ENCODE measurements at places on chromosomes 11 and 22. TPM values are rescaled to one million over a fixed set of nuclear protein-coding genes. Genes with fewer than 3 reads are reported as not detected.

GRCh38 chr11:64580412-64580811, 10.6 kb upstream of the SLC22A12 start:
- H3K36me3 ChIP-seq: no peaks in the 10 kb centered on the region
- H3K4me3 ChIP-seq: no peak overlapping the region

DNA sequence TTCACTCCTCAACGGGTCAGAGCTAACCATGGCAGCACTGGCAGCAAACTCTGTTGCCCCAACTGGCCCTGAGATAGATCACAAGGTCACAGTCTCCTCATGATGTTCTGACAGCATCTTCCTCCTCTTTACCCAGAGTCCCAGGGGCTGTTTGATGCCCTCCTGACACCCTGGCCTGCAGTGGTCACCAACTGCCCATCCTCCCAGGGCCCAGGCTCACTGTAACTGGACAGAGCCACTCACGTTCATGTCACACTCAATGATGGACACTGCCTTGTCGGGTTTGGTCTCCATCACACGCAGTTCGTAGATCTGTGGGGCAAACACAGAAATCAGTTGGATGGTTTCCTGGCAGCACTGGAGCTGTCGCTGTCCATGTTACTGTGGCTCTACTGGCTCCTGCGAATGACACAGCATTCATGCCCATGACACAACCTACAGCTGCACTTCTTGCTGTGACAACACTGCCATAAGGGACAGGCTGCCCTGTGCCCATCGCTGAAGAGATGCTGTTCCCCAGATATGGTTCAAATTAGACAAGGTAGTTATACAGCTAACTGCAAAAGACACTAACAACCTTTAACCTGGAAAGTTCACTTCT, 10.4 kb upstream of the C22orf39 start:
- H3K36me3 ChIP-seq: peaks cover 29% of the 10 kb centered on the region
- DNase-seq: no peak
- no peak overlapping the region for H3K4me3 ChIP-seq

DNA sequence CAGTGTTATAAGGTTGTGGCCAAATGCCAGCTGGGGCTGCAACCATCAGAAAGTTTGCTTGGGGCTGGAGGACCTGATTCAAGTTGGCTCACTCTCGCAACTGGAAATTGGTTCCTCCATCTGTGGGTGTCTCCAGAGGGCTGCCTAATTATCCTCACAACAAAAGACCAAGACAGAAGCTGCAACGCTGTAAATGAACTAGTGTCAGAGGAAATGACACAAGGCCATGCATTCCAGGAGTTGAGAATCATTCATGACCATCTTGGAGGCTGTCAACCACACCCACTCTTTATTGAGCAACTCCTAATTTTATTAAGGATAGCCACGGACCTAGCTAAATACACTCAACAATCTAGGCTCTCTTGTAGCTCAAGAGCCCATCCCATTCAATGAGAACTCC, 1060.8 kb downstream of the OPCML start:
- H3K36me3 ChIP-seq: no peaks in the 10 kb centered on the region
- DNase-seq: no peak
- no peak overlapping the region for H3K27ac ChIP-seq
- no peak overlapping the region for H3K4me3 ChIP-seq
- peaks cover 13% of the 10 kb centered on the region for H3K4me1 ChIP-seq

The DNAL4 gene
- total RNA-seq: 28.4 TPM

- peaks cover 4% of the 10 kb centered on the region for H3K4me1 ChIP-seq
- H3K27me3 ChIP-seq: no peaks in the 10 kb centered on the region
- no peak overlapping the region for H3K4me3 ChIP-seq
- no peaks in the 10 kb centered on the region for H3K36me3 ChIP-seq
- no peak overlapping the region for H3K27ac ChIP-seq
Measured at GRCh38 chr11:27857014-27857413, 156.8 kb upstream of the BDNF start.

GRCh38 chr11:11374358-11375148, 21.5 kb upstream of the CSNK2A3 start:
- H3K27me3 ChIP-seq: no peaks in the 10 kb centered on the region
- H3K4me1 ChIP-seq: peaks cover 4% of the 10 kb centered on the region
- no peak overlapping the region for H3K27ac ChIP-seq
- H3K4me3 ChIP-seq: no peak overlapping the region
- no peaks in the 10 kb centered on the region for H3K36me3 ChIP-seq
- no peak for DNase-seq

GRCh38 chr22:39097098-39098020, at the start of gene APOBEC3H:
Gene APOBEC3H, plus strand, starts transcription at chr22:39097244. Its CDS starts 3,035 bp downstream, at chr22:39100279.
- no peaks in the 10 kb centered on the region for H3K27me3 ChIP-seq
- no peaks in the 10 kb centered on the region for H3K4me1 ChIP-seq
- no peaks in the 10 kb centered on the region for H3K36me3 ChIP-seq
- peak within 1 kb of the TSS; percentile 37 for H3K27ac ChIP-seq
